ENCODE measurements at places on chromosomes 6 and 20.

DNA sequence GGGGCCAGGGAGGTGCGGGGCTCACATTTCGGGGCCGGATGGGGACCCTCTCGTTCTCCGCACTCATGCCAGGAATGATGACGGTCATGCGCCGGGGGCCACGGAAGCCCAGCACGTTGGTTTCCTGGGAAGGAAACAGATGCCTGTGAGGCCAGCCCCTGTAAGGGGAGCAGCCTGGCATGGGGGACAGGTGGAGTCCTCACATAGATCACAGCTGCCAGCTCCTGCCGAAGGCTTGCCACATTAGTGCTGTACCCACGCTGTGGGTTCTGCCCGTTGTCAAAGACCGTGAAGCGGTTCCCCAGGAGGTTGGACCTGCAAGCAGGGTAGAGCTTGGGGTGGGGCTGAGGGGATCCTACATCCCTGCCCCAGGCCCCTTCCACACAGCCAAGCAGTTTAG, 6.7 kb upstream of the TEAD3 start:
- no peak for DNase-seq

DNA sequence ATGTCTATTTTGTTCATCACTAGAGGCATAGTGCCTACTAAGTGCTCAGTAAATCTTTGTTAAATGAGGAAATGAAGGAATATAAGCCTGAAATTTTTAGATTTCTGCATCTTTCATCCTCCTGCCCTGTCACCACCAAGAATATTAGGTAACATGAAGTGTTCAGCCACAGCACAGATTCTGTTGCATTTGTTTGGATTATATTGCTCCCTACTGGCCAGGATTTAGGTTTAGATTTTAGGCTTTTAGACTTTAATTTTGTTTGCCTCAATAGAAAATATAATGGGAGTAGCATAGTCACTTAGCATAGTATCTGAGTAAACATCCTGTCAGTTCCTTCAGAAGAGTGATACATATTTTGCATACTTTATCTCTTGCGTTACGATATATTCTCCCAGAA, 14.2 kb downstream of the FARS2 start:
- DNase-seq: no peak

DNA sequence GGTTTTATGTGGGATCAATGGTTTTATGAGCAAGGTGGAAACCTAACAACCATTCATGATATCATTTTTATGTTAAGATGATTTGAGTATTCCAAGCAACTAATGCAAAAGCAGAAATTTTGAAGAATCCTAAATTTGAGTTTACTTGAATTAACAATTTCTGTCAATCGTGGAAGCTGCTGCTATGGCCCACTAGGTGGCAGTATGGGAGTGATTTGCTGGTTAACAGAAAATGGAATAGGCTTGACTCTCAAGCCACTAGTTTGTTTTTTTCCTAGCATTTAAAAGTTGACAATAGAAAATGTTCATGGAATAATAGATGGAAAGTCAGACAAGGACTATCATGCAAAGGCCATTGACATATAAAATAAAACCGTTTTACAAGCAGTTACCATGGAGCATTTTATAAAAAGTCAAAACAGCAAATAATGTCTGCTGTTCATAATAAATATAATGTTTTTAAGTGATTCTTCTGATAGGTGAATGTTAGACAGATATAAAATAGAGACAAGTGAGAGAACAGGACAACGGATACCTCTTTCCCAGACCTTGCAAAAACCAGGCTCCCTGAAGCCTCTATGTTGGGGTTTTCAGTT, 43.0 kb upstream of the TMEM200A start:
- DNase-seq: peak; percentile 35

- DNase-seq: peak; percentile 27
Observed at GRCh38 chr6:88561034-88561953, 395.1 kb upstream of the CNR1 start.

GRCh38 chr6:21744331-21744730, 150.8 kb downstream of the SOX4 start:
- DNase-seq: no peak
